ENCODE measurements at places on chromosomes 2 and 18.

DNA sequence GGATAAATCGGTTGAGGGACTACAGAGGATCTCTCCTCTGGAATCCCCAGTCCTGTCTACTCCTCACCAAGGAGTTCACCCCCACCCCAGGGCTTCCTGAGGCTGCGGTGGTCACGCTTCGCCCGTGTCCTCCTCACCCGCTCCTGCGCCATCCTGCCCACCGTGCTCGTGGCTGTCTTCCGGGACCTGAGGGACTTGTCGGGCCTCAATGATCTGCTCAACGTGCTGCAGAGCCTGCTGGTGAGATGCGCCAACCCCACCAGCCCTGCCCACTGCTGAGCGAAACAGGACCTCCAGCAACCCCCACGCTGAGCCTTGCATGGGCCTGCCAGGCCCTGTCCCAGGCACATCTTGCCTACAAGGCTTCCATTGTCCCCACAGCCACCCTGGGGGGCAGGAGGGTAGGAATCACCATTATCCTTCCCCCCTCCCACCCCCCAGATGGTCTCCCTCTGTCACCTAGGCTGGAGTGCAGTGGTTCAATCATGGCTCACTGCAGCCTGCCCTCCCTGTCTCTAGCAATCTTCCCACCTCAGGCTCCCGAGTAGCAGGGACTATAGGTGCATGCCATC is 6.7 kb upstream of the CTDSP1 start:
- no peak for DNase-seq

- no peak for DNase-seq
Measured at GRCh38 chr2:2845267-2845666, 514.2 kb upstream of the MYT1L start.

- no peak for DNase-seq
Measured at GRCh38 chr2:176533505-176534193, 264.4 kb downstream of the MTX2 start.

GRCh38 chr18:80115035-80115434 is 6.0 kb downstream of the ADNP2 start:
- no peak for DNase-seq

- DNase-seq = no peak
Measured at GRCh38 chr2:64952511-64953482, 36.4 kb upstream of the SLC1A4 start.

DNA sequence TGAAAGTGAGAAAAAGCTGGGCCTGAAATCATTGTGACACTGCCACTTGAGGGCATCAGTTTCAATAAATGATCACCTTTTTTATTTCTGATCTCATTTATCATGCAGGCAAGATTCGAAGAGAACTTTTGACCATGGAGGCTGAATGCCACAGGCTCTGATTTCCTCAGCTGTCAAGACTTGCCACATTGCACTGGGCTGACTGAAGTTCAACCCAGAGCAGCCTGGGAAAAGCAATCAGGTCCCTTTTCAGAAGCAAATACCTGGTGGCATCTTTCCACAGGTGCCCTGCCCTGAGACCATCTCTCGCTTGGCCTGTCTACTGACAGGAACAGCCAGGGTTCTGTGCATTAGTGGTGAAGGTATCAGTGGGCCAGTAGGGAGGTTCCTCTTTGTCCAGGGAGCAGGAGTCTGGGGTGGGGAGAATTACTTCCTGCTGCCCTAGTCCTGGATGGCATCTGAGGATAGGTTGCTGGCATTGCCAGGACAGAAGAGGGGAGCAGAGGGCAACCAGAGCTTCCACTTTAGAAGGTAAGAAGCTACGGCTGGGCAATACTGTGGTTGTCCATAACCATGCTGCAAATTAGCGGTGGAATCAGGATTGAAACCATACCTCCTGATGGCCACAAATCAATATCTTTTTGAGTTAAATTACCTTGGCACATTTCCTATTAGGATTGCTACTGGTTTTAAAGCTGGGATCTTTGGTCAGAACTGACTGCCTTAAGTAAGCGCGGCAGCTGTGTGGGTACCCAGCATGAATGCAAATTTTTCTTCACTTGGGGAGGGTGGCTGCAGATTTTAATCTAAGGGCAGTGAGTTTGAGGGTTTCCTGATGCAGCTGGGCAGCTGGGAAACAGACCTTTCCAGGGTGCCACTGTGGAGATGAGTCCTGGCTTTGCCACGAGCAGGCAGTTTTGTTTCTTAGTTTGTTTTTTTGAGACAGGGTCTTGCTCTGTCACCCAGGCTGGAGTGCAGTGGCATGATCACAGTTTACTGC is 394.5 kb downstream of the ALK start:
- DNase-seq = no peak

DNA sequence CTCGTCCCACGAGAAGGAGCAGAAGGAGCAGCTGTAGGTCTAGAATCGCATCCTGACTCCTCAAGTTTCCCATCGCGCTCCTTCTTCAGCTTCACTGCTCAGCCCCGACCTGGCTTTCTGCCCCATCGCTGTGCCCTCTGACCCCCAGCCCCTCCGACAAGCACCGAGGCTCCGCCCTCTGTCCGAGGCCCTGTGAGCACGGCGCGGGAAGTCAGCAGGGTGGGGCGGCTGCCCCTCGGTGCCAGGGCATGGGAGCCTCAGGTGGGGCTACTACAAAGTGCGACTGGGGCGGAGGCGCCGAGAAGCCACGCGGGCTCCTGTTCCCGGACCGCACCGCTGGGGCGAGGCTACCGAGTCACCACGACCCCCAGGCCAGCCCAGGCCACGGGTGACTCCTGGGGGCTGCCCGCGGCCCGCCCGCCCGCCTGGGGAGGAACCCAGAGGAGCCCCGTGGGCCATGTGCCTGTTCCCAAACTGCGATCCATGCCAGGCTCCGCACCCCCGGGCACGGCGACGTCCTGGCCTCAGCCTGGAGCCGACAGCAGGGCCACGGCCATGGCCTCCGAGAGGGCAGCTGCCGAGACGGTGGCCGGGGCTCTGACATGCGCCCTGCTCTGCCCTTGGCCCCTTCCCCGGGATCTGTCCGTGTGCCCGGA is 36.6 kb upstream of the ID2 start:
- no peak for DNase-seq

DNA sequence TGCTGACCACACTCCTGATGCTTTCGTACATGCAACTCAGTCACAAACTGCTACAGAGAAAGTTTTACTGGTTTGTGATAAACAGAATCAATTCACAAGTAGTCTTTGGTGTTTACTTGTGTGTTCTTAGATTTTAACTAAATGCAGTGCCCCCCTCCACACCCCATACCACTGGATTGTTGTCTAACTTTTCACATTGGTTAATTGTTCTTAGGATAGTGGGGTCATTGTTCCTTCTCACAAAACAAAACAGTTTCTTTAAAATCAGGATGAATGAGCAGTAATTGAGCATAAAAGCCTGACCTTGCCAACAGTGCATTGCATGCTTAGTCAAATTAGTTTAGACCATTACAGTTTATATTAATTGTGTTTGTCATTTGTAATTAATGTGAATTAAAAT is 14.1 kb upstream of the PNPT1 start:
- no peak for DNase-seq

- no peak for DNase-seq
Measured at GRCh38 chr2:64021578-64021977, 2.4 kb upstream of the VPS54 start.

DNA sequence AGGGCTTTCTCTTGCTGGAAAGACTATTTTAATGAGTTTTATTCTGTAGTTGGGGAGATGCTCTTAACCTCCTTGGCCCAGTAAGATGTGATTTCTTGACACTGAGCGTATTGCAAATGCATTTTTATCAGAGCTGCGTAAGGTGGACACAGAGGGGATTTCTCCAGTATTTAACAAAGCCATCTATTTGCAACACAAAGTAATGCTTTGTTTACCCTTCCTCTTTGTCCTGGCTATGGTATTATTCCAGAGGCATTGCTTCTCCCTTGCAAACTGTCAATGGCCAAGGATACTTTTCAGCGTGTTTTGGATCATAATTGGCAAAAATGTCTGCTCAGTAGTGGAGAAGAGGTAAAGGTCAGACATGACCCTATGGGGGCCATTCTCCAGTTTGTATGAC is 90.8 kb upstream of the PIK3C3 start:
- no peak for DNase-seq
